Chondrocyte (in vitro differentiated cells): ENCODE measurements at places on chromosomes 2 and 18.

GRCh38 chr2:45684756-45685155 is 33.3 kb downstream of the PRKCE start:
- DNase-seq: no peak
- no peak overlapping the region for H3K27ac ChIP-seq
- no peaks in the 10 kb centered on the region for H3K27me3 ChIP-seq
- no peak overlapping the region for H3K4me3 ChIP-seq
- peaks cover 10% of the 10 kb centered on the region for H3K4me1 ChIP-seq

DNA sequence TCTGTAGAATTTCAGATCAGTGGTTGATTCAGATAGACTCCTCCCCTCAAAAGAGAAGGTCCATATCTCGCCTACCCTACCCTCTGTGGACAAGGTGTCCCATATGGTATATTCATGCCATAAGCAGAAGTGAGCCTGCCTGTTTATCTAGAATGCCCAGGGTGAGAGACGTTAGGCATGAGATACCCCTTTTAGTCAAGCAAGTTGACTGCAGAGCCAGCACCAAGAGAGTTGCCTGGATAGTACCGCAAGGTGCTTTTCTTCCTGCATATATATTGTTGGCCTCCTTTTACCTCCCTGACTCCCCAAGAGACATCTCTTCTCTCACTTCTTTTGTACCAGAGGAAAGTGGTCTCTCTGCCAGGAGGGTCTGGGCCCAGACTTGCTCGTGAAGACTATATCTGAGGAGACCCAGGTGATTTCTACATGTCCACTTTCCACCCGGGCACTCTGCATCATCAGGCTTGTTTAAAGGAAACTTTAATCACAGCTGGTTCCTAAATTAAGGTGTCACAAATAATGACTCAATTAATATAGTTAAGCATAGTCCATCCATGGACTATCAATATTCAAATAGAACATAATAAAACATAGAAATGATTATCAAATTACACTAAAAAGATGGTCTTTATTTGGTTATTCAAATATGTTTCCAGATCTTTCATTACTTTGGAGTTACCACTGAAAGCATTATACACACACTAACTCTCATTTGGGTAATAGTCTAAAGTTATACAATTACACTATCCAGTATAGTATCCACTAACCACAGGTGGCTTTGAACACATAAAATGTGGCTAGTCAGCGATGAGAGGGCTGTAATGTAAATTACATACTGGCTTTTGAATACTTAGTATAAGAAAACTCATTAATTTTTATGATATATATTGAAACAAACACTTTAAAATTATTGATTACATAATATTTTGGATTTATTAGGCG is 4.1 kb downstream of the ITGA4 start:
- no peaks in the 10 kb centered on the region for H3K27me3 ChIP-seq
- no peak overlapping the region for H3K4me3 ChIP-seq
- peaks cover 39% of the 10 kb centered on the region for H3K4me1 ChIP-seq
- no peak for DNase-seq

- peaks cover 10% of the 10 kb centered on the region for H3K4me1 ChIP-seq
- H3K4me3 ChIP-seq: no peak overlapping the region
- H3K27ac ChIP-seq: no peak overlapping the region
- no peaks in the 10 kb centered on the region for H3K27me3 ChIP-seq
- no peak for DNase-seq
- no peaks in the 10 kb centered on the region for H3K36me3 ChIP-seq
Observed at GRCh38 chr2:172211512-172211911, 108.8 kb upstream of the DLX2 start.

- H3K36me3 ChIP-seq: peaks cover 3% of the 10 kb centered on the region
- H3K27ac ChIP-seq: no peak overlapping the region
- no peak overlapping the region for H3K4me3 ChIP-seq
- H3K4me1 ChIP-seq: peaks cover 37% of the 10 kb centered on the region
- H3K27me3 ChIP-seq: no peaks in the 10 kb centered on the region
Observed at GRCh38 chr2:23409248-23409647, 24.3 kb downstream of the KLHL29 start.

DNA sequence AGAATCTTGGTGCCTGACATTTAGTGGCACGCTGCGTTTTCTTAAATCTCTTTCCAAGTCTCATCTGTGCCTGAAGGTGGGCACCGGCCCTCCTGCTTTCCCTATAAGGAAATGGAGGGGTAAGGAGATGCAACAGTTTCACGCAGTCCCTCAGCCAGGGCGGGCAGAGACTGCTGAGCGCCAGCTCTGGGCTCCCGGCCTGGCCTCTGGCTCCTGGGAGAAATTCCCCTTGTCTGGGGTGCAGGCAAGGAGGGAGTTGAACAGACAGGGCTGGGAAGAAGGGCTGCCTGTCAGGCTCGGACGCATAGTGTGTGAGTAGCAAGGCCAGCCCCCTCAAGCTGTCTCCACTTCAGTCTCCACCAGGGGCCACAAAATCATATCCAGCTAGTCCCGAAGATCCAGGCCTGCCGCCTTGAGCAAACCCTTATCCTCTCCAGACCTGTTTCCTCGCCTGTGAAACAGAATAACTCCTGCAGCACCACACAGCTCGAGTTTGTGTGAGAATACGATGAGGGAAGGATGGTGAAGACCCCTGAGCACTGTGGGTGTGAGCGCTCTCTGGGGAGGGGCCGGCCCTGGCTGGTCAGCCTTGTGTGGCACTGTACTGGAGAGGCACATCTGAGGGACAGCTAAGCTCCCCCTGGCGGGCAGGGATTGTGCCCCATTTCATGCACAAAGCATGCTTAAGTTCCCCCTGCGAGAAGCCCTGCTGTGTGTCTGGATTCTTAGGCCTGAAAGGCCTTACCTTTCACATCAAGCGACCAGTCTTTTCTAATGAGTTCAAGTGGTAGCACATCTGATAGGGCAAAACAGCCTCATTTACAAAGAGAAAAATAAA is 33.8 kb downstream of the SDC1 start:
- H3K4me1 ChIP-seq: peaks cover 4% of the 10 kb centered on the region
- no peak for DNase-seq
- H3K36me3 ChIP-seq: no peaks in the 10 kb centered on the region

GRCh38 chr2:206250041-206250897 is 24.2 kb upstream of the ZDBF2 start:
- no peaks in the 10 kb centered on the region for H3K4me1 ChIP-seq
- no peak overlapping the region for H3K4me3 ChIP-seq
- peaks cover 2% of the 10 kb centered on the region for H3K27me3 ChIP-seq
- no peak for DNase-seq

- DNase-seq: no peak
- no peaks in the 10 kb centered on the region for H3K36me3 ChIP-seq
- no peaks in the 10 kb centered on the region for H3K27me3 ChIP-seq
- H3K4me1 ChIP-seq: no peaks in the 10 kb centered on the region
Observed at GRCh38 chr2:25204190-25204838, 35.9 kb upstream of the POMC start.

GRCh38 chr18:73741946-73742345 is 405.7 kb downstream of the FBXO15 start:
- no peaks in the 10 kb centered on the region for H3K4me1 ChIP-seq
- no peaks in the 10 kb centered on the region for H3K36me3 ChIP-seq
- DNase-seq: no peak
- H3K27ac ChIP-seq: no peak overlapping the region
- no peak overlapping the region for H3K4me3 ChIP-seq
- peaks cover 4% of the 10 kb centered on the region for H3K27me3 ChIP-seq

DNA sequence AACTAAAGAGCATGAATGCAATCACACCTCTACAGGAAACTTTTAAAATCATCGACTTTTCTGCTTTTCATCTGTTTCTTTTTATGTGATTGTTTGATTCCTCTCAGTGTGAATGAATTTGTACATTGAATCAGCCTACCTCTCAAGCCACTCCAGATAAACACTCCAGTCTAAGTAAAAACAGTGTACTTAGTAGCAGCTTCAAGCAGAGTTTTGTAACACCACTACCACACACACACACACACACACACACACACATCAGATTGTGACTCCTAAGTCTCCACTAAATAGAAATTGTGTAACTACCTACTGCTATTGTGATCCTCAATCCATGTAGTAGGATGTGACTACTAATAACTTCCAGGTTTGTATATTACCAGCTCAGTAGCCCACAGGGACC is 65.3 kb upstream of the EPB41L5 start:
- peaks cover 10% of the 10 kb centered on the region for H3K36me3 ChIP-seq
- no peak overlapping the region for H3K4me3 ChIP-seq
- no peak overlapping the region for H3K27ac ChIP-seq
- H3K4me1 ChIP-seq: no peaks in the 10 kb centered on the region
- DNase-seq: no peak

- H3K4me3 ChIP-seq: no peak overlapping the region
- H3K4me1 ChIP-seq: peaks cover 41% of the 10 kb centered on the region
- no peak for DNase-seq
- no peaks in the 10 kb centered on the region for H3K27me3 ChIP-seq
- H3K36me3 ChIP-seq: peaks cover 25% of the 10 kb centered on the region
Observed at GRCh38 chr2:235940330-235940729, 227.9 kb downstream of the GBX2 start.

GRCh38 chr18:45785134-45785533 is 40.3 kb upstream of the SIGLEC15 start:
- no peaks in the 10 kb centered on the region for H3K36me3 ChIP-seq
- peak overlapping the region; percentile 86 for H3K27ac ChIP-seq
- no peak overlapping the region for H3K4me3 ChIP-seq
- no peaks in the 10 kb centered on the region for H3K27me3 ChIP-seq

DNA sequence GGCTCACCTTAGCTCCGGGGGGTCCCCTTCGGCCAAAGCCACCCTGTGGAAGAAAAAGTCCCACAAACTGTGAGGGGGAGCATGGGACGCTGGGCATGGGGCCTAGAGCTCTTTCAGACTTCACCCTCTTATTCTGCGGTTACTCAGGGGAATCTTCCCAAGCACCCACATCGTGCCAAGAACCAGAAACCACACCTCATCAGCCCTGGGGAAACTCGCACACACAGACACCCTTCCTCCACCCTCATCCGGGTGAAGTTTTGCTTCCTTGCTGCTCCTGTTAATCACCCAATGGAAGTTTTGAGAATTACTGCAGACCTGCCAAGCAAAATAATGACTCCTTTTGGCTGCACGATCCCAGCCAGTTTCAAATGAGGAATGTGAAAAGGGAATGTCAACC is 59.1 kb downstream of the COL6A3 start:
- no peak overlapping the region for H3K4me3 ChIP-seq
- DNase-seq: no peak
- H3K4me1 ChIP-seq: peaks cover 42% of the 10 kb centered on the region
- H3K27ac ChIP-seq: peak overlapping the region; percentile 82

- no peak for DNase-seq
- peaks cover 51% of the 10 kb centered on the region for H3K4me1 ChIP-seq
- H3K27me3 ChIP-seq: no peaks in the 10 kb centered on the region
- peak overlapping the region; percentile 49 for H3K4me3 ChIP-seq
- peak overlapping the region; percentile 96 for H3K27ac ChIP-seq
Observed at GRCh38 chr2:108548208-108549003, 14.1 kb downstream of the LIMS1 start.

GRCh38 chr2:197813093-197813787 is 8.8 kb downstream of the PLCL1 start:
- H3K36me3 ChIP-seq: no peaks in the 10 kb centered on the region
- no peak overlapping the region for H3K27ac ChIP-seq
- peaks cover 30% of the 10 kb centered on the region for H3K27me3 ChIP-seq
- DNase-seq: no peak

DNA sequence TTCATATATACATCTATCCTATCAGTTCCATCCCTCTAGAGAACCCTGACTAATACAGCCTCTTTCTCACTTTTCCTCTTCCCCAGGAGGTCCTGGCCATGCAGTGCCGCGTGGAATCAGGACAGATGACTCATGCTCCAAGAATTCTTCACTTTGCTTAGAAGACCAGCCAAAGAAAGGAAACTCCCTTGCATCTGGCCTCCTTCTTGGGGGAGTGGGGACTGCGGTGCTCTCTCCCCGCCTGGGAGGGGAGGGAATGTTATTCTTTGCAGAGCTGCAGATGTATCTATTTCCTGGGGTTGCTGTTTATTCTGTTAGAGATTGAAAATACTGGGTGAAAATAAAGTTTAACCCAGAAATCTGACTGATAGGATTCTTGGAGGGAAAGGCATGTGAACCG is 111.5 kb upstream of the SH3BP4 start:
- H3K4me3 ChIP-seq: peak overlapping the region; percentile 11
- H3K4me1 ChIP-seq: peaks cover 45% of the 10 kb centered on the region
- H3K27ac ChIP-seq: peak overlapping the region; percentile 85
- H3K27me3 ChIP-seq: no peaks in the 10 kb centered on the region
- no peak for DNase-seq

DNA sequence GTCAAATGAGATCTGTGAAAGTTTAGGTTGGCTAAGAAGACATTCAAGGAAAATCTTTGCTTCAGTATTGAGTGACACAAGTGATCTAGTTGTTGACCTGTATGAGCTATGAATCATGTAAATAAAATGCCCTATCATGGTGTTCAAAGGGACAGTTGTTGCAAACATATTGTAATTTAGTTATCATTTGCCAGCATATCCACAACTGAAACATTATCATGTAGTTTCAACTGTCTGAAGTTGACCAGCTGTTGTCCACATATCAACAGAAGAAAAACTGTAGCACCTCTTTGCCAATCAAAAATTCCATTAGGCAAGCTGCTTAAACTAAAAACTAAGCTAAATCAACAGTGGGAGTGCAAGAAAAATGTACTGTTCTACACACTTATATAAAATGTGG is 527.1 kb upstream of the NRXN1 start:
- no peaks in the 10 kb centered on the region for H3K4me1 ChIP-seq
- H3K36me3 ChIP-seq: no peaks in the 10 kb centered on the region
- H3K27ac ChIP-seq: no peak overlapping the region
- H3K4me3 ChIP-seq: no peak overlapping the region
- H3K27me3 ChIP-seq: no peaks in the 10 kb centered on the region
- no peak for DNase-seq

DNA sequence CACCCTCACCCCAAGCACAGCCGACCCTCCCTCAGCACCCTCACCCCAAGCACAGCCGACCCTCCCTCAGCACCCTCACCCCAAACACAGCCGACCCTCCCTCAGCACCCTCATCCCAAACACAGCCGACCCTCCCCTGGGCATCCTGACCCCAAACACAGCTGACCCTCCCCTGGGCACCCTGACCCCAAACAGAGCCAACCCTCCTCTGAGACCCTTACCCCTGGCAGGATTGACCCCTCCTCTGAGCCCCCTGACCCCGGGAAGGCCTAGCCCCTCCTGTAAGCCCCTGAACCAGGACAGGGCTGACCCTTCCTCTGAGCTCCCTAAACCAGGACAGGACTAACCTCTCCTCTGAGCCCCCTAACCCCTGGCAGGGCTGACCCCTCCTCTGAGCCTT is 84.4 kb upstream of the RAB6C start:
- peaks cover 4% of the 10 kb centered on the region for H3K36me3 ChIP-seq
- peaks cover 31% of the 10 kb centered on the region for H3K27me3 ChIP-seq
- H3K27ac ChIP-seq: no peak overlapping the region
- no peaks in the 10 kb centered on the region for H3K4me1 ChIP-seq
- no peak overlapping the region for H3K4me3 ChIP-seq

GRCh38 chr2:21469564-21469963 is 345.8 kb downstream of the TDRD15 start:
- H3K27me3 ChIP-seq: peaks cover 2% of the 10 kb centered on the region
- no peak overlapping the region for H3K27ac ChIP-seq
- H3K4me1 ChIP-seq: no peaks in the 10 kb centered on the region
- no peak for DNase-seq

GRCh38 chr2:10316860-10317259 is 14.2 kb downstream of the HPCAL1 start:
- no peaks in the 10 kb centered on the region for H3K36me3 ChIP-seq
- H3K4me3 ChIP-seq: no peak overlapping the region
- H3K4me1 ChIP-seq: no peaks in the 10 kb centered on the region
- H3K27me3 ChIP-seq: no peaks in the 10 kb centered on the region

- no peak for DNase-seq
- H3K4me1 ChIP-seq: peaks cover 4% of the 10 kb centered on the region
- H3K27me3 ChIP-seq: no peaks in the 10 kb centered on the region
- H3K36me3 ChIP-seq: peaks cover 12% of the 10 kb centered on the region
- H3K4me3 ChIP-seq: no peak overlapping the region
Observed at GRCh38 chr2:39703181-39703872, 37.6 kb downstream of the TMEM178A start.

- no peak overlapping the region for H3K4me3 ChIP-seq
- peaks cover 49% of the 10 kb centered on the region for H3K27me3 ChIP-seq
Observed at GRCh38 chr2:235366807-235367206, 127.0 kb upstream of the AGAP1 start.
